ENCODE measurements at places on chromosomes 3 and 15. TPM values are rescaled to one million over a fixed set of nuclear protein-coding genes. Genes with fewer than 3 reads are reported as not detected.

Gene HRG
- 2.1 TPM for polyA plus RNA-seq

Gene SLC24A5
- polyA plus RNA-seq = not detected

Gene XCR1
- 0.86 TPM for polyA plus RNA-seq

Gene TMC3
- 0.19 TPM for polyA plus RNA-seq

Gene NEK4
- polyA plus RNA-seq = 8.0 TPM

Gene ACP3
- polyA plus RNA-seq = 5.2 TPM

Gene PLSCR2
- polyA plus RNA-seq = 0.18 TPM

Gene NANOGP8
- not detected for polyA plus RNA-seq

Gene TRH
- polyA plus RNA-seq = not detected

Gene SERPINI2
- polyA plus RNA-seq = not detected

Gene RARRES1
- polyA plus RNA-seq = 40.7 TPM

Gene CPLX3
- polyA plus RNA-seq = not detected

Gene ZNF502
- polyA plus RNA-seq = 2.6 TPM

DNA sequence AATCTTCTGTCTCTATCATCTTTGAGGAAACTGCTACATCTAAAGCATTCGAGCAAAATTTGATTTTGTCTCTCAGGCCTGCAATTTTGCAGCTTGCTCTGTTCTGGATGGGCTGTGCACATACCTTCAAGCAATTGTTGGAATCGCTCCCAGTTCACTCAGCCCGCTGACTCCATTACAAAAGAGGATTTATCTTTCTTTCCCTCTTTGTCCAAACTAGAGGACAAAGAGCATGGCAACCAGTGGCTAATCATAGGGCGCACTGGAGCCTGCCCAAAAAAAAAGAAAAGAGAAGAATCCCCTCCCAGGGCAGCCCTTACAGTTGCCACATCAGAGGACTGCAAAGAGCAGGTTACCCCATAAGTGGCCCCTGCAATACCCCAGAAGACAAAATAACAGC is 49.0 kb upstream of the DUT start:
- no peaks in the 10 kb centered on the region for H3K27me3 ChIP-seq
- no peak for DNase-seq
- no peaks in the 10 kb centered on the region for H3K36me3 ChIP-seq
- H3K4me1 ChIP-seq = no peaks in the 10 kb centered on the region

GRCh38 chr3:64109438-64109837 is 86.1 kb upstream of the PSMD6 start:
- peak overlapping the region; percentile 62 for H3K27ac ChIP-seq
- H3K4me3 ChIP-seq = no peak overlapping the region
- H3K27me3 ChIP-seq = no peaks in the 10 kb centered on the region
- no peaks in the 10 kb centered on the region for H3K36me3 ChIP-seq
- peak; percentile 40 for DNase-seq
- H3K4me1 ChIP-seq = peaks cover 16% of the 10 kb centered on the region

DNA sequence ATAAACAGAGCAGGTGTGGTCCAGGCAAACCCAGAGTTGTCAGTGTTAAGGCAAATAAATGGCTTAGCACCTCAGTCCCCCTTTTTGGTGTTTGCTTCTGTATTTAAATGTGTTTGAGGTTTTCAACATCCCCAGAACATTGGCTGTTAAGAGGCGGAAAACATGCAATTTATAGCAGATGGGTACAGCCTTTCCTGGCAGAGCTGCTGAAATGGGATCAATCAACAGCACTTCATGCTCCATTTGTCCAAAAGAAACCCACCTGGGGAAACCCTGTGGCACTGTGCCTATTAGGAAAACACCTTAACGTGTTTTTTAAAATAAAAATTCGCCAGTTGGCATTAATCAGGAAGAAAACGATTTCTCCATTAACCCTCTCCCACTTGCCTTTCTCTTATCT is 135.4 kb downstream of the MCTP2 start:
- H3K27ac ChIP-seq = no peak overlapping the region
- DNase-seq = no peak
- no peak overlapping the region for H3K4me3 ChIP-seq
- H3K27me3 ChIP-seq = no peaks in the 10 kb centered on the region
- no peaks in the 10 kb centered on the region for H3K4me1 ChIP-seq

- no peaks in the 10 kb centered on the region for H3K4me1 ChIP-seq
- DNase-seq = no peak
- H3K27me3 ChIP-seq = peaks cover 12% of the 10 kb centered on the region
- H3K27ac ChIP-seq = no peak overlapping the region
These were observed 80.6 kb upstream of the ATP2B2 start for GRCh38 chr3:10585945-10586344.

- no peaks in the 10 kb centered on the region for H3K4me1 ChIP-seq
- H3K4me3 ChIP-seq = no peak overlapping the region
- H3K36me3 ChIP-seq = no peaks in the 10 kb centered on the region
- no peak overlapping the region for H3K27ac ChIP-seq
- no peak for DNase-seq
These were observed 18.8 kb downstream of the ZBBX start for GRCh38 chr3:167361306-167361705.

- no peaks in the 10 kb centered on the region for H3K27me3 ChIP-seq
- H3K4me1 ChIP-seq = no peaks in the 10 kb centered on the region
- no peak for DNase-seq
- no peaks in the 10 kb centered on the region for H3K36me3 ChIP-seq
These were observed 122.2 kb upstream of the ANKRD28 start for GRCh38 chr3:15919971-15920370.

DNA sequence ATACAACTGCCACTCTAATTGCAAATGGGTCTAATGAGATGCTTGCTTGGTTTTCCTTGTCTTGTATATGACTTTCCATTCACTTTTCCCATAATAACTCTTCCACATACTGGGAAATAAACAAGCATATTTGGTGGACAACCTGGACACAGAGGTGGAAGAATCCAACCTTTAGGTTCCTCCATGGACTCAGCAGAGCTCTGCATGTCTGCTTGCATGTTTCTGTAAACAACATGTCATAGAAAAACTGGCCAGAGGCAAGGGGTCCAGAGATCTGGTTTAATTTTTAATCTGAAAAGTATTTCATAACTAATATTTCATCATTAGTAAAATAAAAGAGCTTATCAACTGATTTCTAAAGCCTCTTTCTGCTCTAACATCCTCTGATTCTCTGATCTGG is 30.2 kb downstream of the GOLIM4 start:
- no peak overlapping the region for H3K4me3 ChIP-seq
- no peaks in the 10 kb centered on the region for H3K36me3 ChIP-seq
- H3K27ac ChIP-seq = no peak overlapping the region
- no peak for DNase-seq
- peaks cover 6% of the 10 kb centered on the region for H3K4me1 ChIP-seq

GRCh38 chr15:49236869-49237268 is 66.8 kb downstream of the GALK2 start:
- no peaks in the 10 kb centered on the region for H3K27me3 ChIP-seq
- H3K4me1 ChIP-seq = peaks cover 15% of the 10 kb centered on the region
- H3K4me3 ChIP-seq = no peak overlapping the region
- peak overlapping the region; percentile 12 for H3K27ac ChIP-seq
- no peaks in the 10 kb centered on the region for H3K36me3 ChIP-seq

DNA sequence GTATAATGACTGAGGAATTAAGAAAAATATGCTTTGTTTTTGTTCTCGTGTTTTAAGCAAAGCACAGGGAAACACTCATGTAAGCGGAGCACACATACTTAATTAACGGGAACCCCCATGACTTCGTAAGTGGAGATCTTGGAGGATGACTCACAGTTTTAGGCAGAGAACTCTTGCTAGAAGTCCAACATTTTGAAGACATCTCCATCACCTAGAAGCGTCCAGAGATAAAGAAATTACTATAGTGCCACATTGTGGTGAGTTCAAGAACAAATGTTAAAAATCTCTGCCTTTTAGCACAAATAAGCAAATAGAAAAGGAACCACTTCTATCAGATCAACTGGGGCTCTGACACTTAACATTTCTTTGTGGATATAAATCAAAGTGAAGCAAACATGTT is 194.1 kb upstream of the ARHGEF26 start:
- no peaks in the 10 kb centered on the region for H3K36me3 ChIP-seq
- DNase-seq = peak; percentile 38
- H3K4me3 ChIP-seq = no peak overlapping the region
- no peaks in the 10 kb centered on the region for H3K4me1 ChIP-seq

- DNase-seq = no peak
- no peak overlapping the region for H3K4me3 ChIP-seq
- no peaks in the 10 kb centered on the region for H3K4me1 ChIP-seq
- no peaks in the 10 kb centered on the region for H3K27me3 ChIP-seq
These were observed 70.4 kb upstream of the C15orf39 start for GRCh38 chr15:75131269-75131643.

- DNase-seq = no peak
- H3K4me3 ChIP-seq = no peak overlapping the region
- no peaks in the 10 kb centered on the region for H3K4me1 ChIP-seq
- H3K36me3 ChIP-seq = no peaks in the 10 kb centered on the region
- no peak overlapping the region for H3K27ac ChIP-seq
These were observed 140.0 kb downstream of the PLOD2 start for GRCh38 chr3:146020969-146021368.

- no peaks in the 10 kb centered on the region for H3K4me1 ChIP-seq
- no peaks in the 10 kb centered on the region for H3K36me3 ChIP-seq
- H3K27ac ChIP-seq = no peak overlapping the region
- H3K4me3 ChIP-seq = no peak overlapping the region
These were observed 157.5 kb downstream of the MEGF11 start for GRCh38 chr15:66095871-66096687.

DNA sequence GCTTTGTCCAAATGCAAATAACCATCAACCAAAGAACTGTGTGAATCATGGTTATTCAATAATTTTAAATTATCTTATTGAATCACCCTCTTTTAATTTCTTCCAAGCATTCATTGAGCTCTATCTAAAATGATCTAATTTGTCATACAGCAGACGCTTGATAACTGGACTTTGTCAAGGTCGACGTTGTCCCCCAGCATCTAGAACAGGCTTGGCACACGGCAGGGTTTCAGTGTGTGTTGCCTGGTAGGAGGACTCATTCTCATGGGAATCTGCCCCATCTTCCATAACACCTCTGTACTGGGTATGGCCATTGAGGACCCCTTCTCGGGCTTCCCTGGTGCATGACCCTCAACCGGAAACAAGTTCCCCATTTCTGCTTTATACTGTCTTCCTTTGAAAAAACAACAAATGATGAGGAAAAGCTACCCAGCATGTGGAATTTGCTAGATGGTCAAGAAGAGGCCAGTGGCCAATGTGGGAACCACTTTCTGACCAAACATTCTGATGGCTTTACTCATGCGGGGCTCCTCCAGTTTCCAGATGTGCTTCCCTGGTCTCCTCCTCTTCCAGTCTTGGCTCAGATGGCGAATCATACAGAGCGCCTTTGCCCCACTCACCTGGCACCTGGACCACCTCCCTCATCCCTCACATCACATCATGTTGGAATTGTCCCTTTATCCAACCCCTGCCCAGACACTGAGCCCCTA is 41.7 kb upstream of the SEC22A start:
- H3K4me1 ChIP-seq = peaks cover 24% of the 10 kb centered on the region
- no peak for DNase-seq
- H3K27ac ChIP-seq = no peak overlapping the region
- peaks cover 6% of the 10 kb centered on the region for H3K36me3 ChIP-seq
- H3K27me3 ChIP-seq = no peaks in the 10 kb centered on the region
- no peak overlapping the region for H3K4me3 ChIP-seq

GRCh38 chr3:161489395-161489794 is 7.2 kb upstream of the OTOL1 start:
- no peaks in the 10 kb centered on the region for H3K36me3 ChIP-seq
- H3K27ac ChIP-seq = no peak overlapping the region
- no peaks in the 10 kb centered on the region for H3K27me3 ChIP-seq
- no peak overlapping the region for H3K4me3 ChIP-seq
- no peak for DNase-seq

- no peak overlapping the region for H3K4me3 ChIP-seq
- H3K4me1 ChIP-seq = peaks cover 27% of the 10 kb centered on the region
- no peaks in the 10 kb centered on the region for H3K36me3 ChIP-seq
These were observed 28.1 kb downstream of the CMTM7 start for GRCh38 chr3:32419742-32420125.

DNA sequence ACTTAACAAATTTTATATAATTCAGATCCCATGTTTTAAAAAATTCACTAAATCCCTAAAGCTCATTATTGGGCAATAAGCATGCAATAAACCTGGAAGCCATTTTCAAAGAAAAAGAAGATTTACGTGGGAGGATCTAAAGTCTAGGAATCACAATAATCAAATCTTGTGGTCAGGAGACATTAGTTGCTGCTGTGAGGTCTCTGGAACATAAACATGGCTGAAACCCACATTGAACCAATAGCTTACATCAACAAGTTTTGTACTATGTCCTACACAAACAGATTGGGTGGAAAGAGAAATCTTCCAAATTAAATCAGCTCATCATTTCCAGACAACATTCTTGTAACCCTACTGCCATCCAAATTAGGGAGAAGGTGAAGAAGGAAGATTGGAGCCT is 121.9 kb upstream of the EPHA3 start:
- no peak overlapping the region for H3K27ac ChIP-seq
- H3K36me3 ChIP-seq = no peaks in the 10 kb centered on the region
- no peaks in the 10 kb centered on the region for H3K4me1 ChIP-seq

DNA sequence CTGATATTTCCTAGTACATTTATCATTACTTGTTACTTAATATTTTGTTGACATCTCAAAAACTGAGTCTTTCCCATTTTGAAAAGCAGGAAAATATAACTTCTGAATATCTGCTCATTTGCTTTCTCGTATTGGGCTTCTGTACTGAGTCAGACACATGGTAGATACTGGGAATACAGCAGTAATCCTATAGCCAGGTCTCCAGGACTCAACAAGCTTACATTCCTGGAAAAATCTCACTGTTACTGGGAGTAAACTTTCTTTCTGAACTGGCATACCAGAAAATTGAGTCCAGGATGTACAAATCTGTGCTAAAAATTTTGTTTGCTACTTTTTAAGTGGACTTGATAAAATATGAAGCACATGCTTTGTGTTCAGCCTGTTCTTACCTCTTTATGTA is 240.4 kb downstream of the RBMS3 start:
- H3K27me3 ChIP-seq = no peaks in the 10 kb centered on the region
- H3K4me3 ChIP-seq = no peak overlapping the region

DNA sequence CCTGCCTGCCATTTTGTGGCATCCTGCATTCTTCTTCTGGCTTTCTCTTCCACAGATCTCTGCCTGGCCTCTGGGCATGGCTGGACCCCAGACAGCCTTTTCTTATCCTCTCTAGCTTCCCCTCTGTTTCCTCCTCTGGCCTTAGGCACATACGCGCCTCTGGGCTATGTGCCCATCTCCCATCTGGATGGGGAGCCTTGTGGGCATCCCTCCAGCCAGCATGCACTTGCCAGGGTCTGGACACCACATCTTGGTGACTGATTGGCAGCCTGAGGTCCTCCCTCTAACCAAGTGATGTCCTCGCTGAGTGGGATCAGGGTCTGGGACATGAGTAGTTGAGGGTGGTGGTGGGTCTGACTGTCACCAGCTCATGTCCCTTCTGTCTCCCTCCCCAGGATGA is 12.8 kb downstream of the PLEKHO2 start:
- peak overlapping the region; percentile 27 for H3K27ac ChIP-seq
- no peak for DNase-seq
- H3K27me3 ChIP-seq = no peaks in the 10 kb centered on the region
- H3K4me3 ChIP-seq = no peak overlapping the region

Data from hepatocyte (in vitro differentiated cells).